ENCODE measurements at places on chromosomes 5 and 9.

GRCh38 chr5:54415147-54415546 is 40.4 kb upstream of the HSPB3 start:
- no peak for DNase-seq

- peak; percentile 15 for DNase-seq
Measured at GRCh38 chr9:2622461-2623287, 1.1 kb downstream of the VLDLR start.

GRCh38 chr5:56622141-56622540 is 193.2 kb upstream of the MAP3K1 start:
- DNase-seq = no peak

GRCh38 chr9:128393145-128393775 is 22.1 kb downstream of the URM1 start:
- no peak for DNase-seq

DNA sequence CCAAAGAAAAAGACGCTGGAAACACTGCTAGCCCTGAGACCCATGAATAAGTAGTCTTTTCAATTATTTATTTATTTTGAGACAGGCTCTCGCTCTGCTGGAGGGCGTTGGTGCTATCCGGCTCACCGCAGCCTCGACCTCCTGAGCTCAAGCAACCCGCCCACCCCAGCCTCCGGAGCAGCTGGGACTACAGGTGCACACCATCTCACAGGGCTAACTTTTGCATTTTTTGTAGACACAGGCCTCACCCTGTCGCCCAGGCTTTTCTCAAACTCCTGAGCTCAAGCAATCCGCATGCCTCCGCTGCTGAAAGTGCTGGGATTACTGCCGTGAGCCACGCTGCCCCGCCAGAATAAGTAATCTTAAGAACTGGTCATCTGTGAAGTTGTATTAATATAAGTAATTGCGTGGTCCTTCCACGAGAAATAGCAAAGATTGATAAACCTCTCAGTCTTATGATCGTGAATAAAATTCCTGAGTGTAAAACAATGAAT is 1.6 kb downstream of the ANXA2R start:
- peak; percentile 71 for DNase-seq

- DNase-seq = no peak
Measured at GRCh38 chr5:142600092-142600491, 85.8 kb downstream of the FGF1 start.

All from Jurkat, Clone E6-1 (cell line).